ENCODE measurements at places on chromosomes 5 and 9. TPM values are rescaled to one million over a fixed set of nuclear protein-coding genes. Genes with fewer than 3 reads are reported as not detected.

The CDH9 gene
- total RNA-seq = not detected

The FLT4 gene
- total RNA-seq = 21.8 TPM

The LTC4S gene
- not detected for total RNA-seq

The FOXD4L5 gene
- total RNA-seq = not detected

The ZFP62 gene
- 38.4 TPM for total RNA-seq

The ARHGEF28 gene
- 22.0 TPM for total RNA-seq

The BHMT gene
- 0.21 TPM for total RNA-seq

The NIM1K gene
- total RNA-seq = 1.0 TPM

The HTR4 gene
- total RNA-seq = not detected

The PLPP6 gene
- total RNA-seq = 5.5 TPM

The SPINK7 gene
- total RNA-seq = not detected

The LMBRD2 gene
- total RNA-seq = 41.0 TPM

The PCDHB14 gene
- total RNA-seq = 7.8 TPM
